ENCODE measurements at places on chromosomes 3 and 15. TPM values are rescaled to one million over a fixed set of nuclear protein-coding genes. Genes with fewer than 3 reads are reported as not detected.

MOBP gene
- 0.13 TPM for total RNA-seq

GRCh38 chr3:150062492-150062891, 91.8 kb upstream of the PFN2 start:
- no peak overlapping the region for H3K27ac ChIP-seq
- H3K27me3 ChIP-seq = no peaks in the 10 kb centered on the region
- DNase-seq = no peak
- no peaks in the 10 kb centered on the region for H3K36me3 ChIP-seq
- no peaks in the 10 kb centered on the region for H3K4me1 ChIP-seq
- no peak overlapping the region for H3K4me3 ChIP-seq

GPR27 gene
- 17.7 TPM for total RNA-seq

LRRC31 gene
- not detected for total RNA-seq

CCDC33 gene
- total RNA-seq = 4.5 TPM

TP63 gene
- not detected for total RNA-seq

DNA sequence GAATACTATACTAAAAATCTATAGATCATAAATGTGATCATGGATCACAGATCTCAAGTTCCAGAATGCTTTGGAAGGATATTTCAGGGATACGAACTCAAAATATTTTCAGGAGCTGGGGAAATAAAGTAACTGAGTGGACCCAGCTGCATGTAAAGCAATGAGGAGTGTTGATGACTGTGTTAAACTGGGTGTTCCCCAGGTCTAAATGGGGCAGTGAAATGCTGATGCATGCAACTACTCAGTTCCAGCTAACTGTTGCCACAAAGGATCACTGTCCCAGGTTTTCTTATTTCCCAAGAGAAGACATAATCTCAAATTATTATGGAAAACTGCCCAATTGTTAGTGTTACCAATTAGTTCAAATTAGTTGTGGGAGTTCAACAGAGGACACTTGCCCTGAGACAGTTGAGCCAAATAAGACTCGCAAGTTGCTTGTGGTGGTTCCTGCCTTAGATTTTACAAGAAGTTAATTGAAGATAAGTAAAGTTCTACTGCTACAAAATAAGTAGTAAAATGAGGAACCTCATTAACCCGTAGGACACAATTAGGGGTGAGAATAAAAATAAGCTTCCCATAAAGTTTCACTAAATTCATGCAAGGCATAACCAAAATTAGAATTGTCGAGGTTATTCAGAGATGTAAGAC, 66.3 kb upstream of the IL12A start:
- no peaks in the 10 kb centered on the region for H3K27me3 ChIP-seq
- no peak for DNase-seq
- H3K4me1 ChIP-seq = no peaks in the 10 kb centered on the region
- no peak overlapping the region for H3K27ac ChIP-seq

DNA sequence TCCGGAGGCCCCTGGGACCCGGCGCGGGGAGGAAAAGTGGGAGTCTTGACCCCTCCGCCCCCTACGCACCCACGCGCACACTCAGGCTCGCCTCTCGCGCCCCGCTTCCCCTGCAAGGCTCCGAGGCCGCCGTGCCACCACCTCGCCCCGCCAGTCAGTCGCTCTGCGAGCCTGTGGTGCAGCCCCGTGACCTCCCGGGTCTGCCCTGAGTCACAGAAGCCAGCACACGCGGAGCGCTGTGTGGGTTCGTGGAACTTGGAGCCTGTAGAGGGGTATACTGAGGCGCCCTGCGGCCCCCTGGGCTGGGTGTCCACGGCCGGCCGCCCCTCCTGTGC, 380 bp upstream of the ALS2CL start:
- H3K4me1 ChIP-seq = no peaks in the 10 kb centered on the region
- no peak for DNase-seq
- H3K4me3 ChIP-seq = no peak overlapping the region
- no peak overlapping the region for H3K27ac ChIP-seq
- peaks cover 4% of the 10 kb centered on the region for H3K27me3 ChIP-seq

ZNF710 gene
- total RNA-seq = 42.8 TPM

IQCF5 gene
- not detected for total RNA-seq

- H3K36me3 ChIP-seq = no peaks in the 10 kb centered on the region
- H3K27me3 ChIP-seq = no peaks in the 10 kb centered on the region
- H3K4me1 ChIP-seq = no peaks in the 10 kb centered on the region
- no peak overlapping the region for H3K4me3 ChIP-seq
Observed at GRCh38 chr15:88487178-88487795, 19.8 kb downstream of the MRPS11 start.

- no peaks in the 10 kb centered on the region for H3K4me1 ChIP-seq
Observed at GRCh38 chr3:80688814-80689213, 921.0 kb upstream of the ROBO1 start.

EFL1 gene
- 27.8 TPM for total RNA-seq

- H3K36me3 ChIP-seq = no peaks in the 10 kb centered on the region
- no peak overlapping the region for H3K4me3 ChIP-seq
- no peaks in the 10 kb centered on the region for H3K27me3 ChIP-seq
- H3K27ac ChIP-seq = no peak overlapping the region
Observed at GRCh38 chr3:42117175-42118008, 26.2 kb downstream of the TRAK1 start.

DNA sequence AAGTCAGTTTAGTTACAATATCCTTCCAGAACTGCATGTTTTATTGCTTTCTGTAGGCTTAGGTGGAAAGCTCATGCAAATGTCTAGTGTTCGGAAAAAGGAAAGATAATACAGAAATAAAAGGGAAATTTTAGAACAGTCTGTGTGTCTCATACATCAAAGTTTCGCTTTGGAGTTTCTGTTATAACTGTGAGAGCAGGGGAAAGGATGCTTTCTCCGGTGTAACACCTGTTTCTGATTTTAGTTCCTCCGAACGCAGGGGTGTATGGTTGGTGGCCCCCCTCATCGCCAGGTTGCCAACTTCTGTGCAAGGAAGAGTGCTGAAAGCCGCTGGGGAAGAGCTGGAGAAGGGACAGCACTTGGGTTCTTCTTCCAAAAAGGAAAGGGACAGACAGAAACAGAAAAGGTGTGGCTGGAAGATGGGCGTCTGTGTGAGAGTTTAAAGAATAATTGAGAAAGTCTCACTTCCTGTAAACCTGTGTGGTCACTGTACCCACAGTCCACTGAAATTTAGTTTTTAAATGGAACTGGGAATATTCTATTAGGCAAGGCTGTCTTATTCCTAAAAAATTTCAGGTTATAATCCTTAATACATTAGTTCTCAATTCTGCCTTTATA, 6.7 kb downstream of the P2RY12 start:
- no peak for DNase-seq
- no peaks in the 10 kb centered on the region for H3K27me3 ChIP-seq
- peaks cover 17% of the 10 kb centered on the region for H3K36me3 ChIP-seq
- H3K4me3 ChIP-seq = no peak overlapping the region
- no peak overlapping the region for H3K27ac ChIP-seq

DNA sequence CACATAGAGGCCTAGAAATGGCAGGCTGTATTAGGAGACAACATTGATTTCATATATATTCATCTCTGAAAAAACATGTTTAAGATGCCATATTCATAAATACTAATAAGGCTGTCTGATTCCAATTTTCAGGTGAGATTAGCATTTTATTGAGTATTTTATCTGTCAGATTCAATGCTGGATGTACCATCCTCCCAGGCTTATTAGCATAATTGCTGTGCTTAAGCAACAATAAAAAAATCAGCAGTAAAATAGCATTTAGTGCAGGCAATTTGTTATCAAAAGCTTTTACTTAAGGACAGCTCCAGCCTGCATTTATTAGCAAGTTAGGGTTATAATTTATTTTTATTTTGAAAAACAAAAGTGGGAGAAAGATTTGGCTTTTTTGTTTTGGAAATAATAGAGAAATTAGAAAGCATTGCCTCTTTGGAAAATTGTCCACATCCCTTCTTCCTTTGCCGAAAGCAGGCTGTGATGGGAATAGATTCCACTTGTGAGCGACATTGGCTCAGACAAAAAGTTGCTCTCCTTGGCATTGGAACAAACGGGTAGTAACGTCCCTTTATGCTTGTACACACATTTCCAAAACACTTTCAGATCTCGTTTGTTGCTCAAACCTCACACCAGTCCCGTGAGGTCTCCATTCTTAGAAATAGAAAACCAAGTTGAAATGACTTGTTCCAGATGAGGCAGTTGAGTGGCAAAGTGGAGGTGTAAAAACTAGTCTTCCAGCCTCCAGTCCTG, 134.0 kb downstream of the LPP start:
- no peaks in the 10 kb centered on the region for H3K27me3 ChIP-seq
- no peak overlapping the region for H3K4me3 ChIP-seq
- no peaks in the 10 kb centered on the region for H3K36me3 ChIP-seq
- no peak overlapping the region for H3K27ac ChIP-seq
- no peak for DNase-seq

GRCh38 chr15:80402339-80402738, 1.8 kb upstream of the ARNT2 start:
- peaks cover 4% of the 10 kb centered on the region for H3K27me3 ChIP-seq
- no peaks in the 10 kb centered on the region for H3K36me3 ChIP-seq
- H3K4me3 ChIP-seq = no peak overlapping the region
- H3K4me1 ChIP-seq = no peaks in the 10 kb centered on the region
- DNase-seq = no peak

SLC22A14 gene
- total RNA-seq = not detected

DNA sequence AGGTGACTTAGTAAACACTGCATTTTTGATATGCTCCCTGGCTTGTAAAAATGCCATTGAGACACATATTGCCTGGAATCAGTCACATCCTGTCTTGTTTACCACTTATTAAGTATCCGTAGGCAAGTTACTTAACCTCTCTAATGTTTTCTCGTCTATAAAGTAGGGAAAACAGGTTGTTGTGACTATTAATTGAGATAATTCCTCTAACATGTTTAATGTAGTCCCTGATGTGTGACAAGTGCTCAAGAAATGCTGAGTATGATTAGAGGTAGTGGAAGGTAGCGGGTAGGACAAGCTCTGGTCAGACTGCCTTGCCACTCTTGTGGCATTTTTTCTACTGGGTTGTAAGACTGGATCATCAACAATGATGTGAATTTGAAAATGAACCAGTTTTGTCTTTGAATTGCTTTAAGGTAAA, 54.1 kb downstream of the NFKBIZ start:
- H3K4me1 ChIP-seq = no peaks in the 10 kb centered on the region
- no peaks in the 10 kb centered on the region for H3K27me3 ChIP-seq
- H3K27ac ChIP-seq = no peak overlapping the region
- no peak overlapping the region for H3K4me3 ChIP-seq
- DNase-seq = no peak

SPATA12 gene
- 0.22 TPM for total RNA-seq

- no peak for DNase-seq
- H3K36me3 ChIP-seq = no peaks in the 10 kb centered on the region
- H3K27ac ChIP-seq = no peak overlapping the region
- H3K4me3 ChIP-seq = no peak overlapping the region
- H3K27me3 ChIP-seq = no peaks in the 10 kb centered on the region
Observed at GRCh38 chr3:144810160-144810559, 838.5 kb downstream of the DIPK2A start.

GRCh38 chr15:72511536-72511935, 37.4 kb downstream of the ARIH1 start:
- no peaks in the 10 kb centered on the region for H3K27me3 ChIP-seq
- H3K4me1 ChIP-seq = no peaks in the 10 kb centered on the region
- DNase-seq = no peak

DNA sequence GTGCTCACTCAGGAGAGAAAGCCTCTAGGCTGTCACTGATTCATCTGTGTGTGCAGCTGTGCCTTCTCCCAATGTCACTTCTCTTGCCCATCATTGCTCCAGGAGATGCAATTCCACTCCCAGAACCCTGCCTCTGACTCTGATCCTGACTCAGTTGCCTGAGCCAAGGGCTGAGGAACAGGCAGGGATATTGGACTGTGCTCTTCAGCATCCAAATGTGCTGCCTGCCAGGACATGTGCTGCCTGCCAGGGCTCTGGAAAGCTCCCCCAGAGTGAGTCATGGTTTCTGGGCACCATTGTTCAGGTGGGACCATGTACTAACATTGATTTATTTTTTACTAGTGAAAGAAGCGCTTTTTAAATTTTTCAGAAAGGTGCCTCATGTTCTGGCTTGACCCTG, 71.0 kb downstream of the TRIM42 start:
- no peaks in the 10 kb centered on the region for H3K4me1 ChIP-seq
- no peak for DNase-seq
- no peaks in the 10 kb centered on the region for H3K27me3 ChIP-seq
- H3K36me3 ChIP-seq = no peaks in the 10 kb centered on the region

DNA sequence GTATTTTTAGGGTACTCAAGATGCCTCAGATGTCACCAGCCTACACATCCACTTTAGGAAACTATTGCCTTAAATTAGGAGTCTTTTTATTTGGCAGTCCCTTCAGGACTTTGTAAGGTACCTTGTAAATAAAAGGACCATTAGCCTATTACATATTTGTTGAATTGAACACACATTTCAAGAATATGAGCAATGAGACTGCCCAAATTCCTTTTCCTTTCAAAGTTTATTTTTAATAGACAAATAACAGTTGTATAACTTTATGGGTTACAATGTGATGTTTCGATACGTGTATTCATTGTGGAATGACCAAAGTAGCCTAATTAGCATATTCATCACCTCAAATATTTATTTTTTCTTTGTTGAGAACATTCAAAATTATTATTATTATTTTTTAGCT, 176.7 kb upstream of the PDZRN3 start:
- H3K4me1 ChIP-seq = no peaks in the 10 kb centered on the region
- no peak for DNase-seq
- no peaks in the 10 kb centered on the region for H3K27me3 ChIP-seq
- no peak overlapping the region for H3K4me3 ChIP-seq
- H3K36me3 ChIP-seq = no peaks in the 10 kb centered on the region

DNA sequence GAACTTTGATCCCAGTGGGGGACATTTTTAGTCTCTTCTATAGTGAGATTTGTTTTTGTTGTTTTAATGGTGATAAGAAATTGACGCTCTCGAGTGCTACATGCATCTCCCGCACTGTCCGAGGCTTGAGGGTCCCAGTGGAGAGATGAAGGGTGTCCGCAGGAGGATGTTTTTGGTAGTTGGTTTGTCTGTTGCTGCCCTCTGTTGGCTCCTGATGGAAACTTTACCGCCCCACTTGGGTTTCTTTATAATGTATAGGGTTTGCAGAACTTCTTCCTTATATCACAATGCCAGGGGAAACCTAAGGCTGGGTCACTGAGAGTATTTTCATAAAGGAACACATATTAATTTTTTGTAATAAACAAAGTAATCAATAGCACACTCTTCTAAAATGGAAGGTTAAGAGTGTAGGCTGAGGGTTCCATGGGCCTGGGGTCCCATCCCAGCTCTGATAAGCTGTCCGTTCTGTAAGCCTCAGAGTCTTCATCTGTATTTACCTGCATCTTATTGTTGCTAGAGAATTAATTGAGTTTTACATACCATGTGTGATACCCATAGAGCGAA, 185.3 kb upstream of the FEZF2 start:
- H3K27ac ChIP-seq = no peak overlapping the region
- no peaks in the 10 kb centered on the region for H3K27me3 ChIP-seq
- no peaks in the 10 kb centered on the region for H3K36me3 ChIP-seq
- peak; percentile 64 for DNase-seq
- H3K4me1 ChIP-seq = 0 out of 2 replicates have a peak, but pooled peaks cover 5% of the 10 kb centered on the region

GRCh38 chr3:105456017-105456416, 89.3 kb downstream of the ALCAM start:
- H3K36me3 ChIP-seq = no peaks in the 10 kb centered on the region
- H3K4me1 ChIP-seq = no peaks in the 10 kb centered on the region
- no peak overlapping the region for H3K27ac ChIP-seq
- H3K4me3 ChIP-seq = no peak overlapping the region

DNA sequence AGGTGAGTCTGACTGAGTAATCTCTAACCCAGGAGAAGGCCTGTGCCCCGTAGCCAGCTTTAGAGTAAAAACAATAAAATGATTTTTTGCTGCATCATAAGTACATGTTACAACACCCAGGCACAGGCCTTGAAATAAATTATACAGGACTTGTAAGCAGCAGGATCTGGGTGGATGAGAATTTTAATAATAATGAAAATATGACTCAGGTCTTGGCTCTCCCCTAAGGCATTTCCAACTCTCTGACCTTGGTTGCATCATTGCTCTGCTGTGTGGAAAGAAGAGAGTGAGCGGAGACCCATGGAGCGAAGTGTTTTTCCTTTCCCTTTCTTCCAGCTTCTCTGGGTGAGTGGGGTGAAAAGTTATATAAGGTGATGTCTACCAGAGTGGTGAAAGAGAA, 44.6 kb downstream of the EOMES start:
- H3K4me3 ChIP-seq = no peak overlapping the region
- no peaks in the 10 kb centered on the region for H3K27me3 ChIP-seq
